ENCODE measurements at places on chromosomes 5 and 9.
A peak's percentile ranks its signal among the peaks of the same experiment; 100 is the strongest.

DNA sequence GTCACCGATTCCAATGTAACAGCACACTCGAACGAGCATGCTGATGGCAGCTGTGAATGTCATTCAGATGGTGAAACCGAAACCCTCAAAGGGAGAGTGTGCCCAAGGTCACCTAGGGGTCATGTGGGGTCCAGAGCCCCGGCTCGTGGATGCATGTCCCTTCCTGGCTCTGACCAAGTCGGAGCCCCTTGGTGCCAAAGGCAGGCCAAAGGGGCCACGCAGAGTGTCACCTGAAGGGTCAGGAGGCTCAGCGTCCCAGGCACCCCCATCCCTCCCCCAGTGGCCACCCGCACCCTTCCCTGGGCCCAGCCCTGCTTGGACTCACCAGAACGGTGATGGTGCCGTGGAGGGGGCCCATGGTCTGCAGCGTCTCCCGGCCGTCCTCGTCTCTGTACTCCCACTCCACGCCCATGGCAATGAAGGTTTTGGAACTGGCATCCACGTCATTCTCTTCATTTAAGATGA lies 69.5 kb downstream of the ZNF354C start:
- DNase-seq: no peak

DNA sequence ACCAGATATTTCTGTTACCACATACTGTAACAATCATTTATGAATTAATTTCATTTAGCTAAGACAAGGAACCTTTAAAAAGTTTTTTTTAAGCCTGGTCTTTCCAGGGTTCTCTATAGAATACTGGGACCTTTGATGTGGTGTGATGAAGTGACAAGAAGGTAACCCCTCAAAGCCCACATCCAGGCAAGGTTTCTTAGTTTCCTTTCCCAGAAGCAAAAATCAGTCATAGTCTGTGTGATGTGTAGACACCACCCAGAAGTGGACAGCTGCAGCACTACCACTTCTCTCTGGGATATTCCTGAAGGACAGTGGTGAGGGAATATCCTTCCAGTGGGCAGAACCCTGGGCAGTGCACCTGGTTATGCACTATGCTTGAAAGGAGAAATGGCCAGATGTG lies 115.6 kb downstream of the TTC39B start:
- no peak for DNase-seq

DNA sequence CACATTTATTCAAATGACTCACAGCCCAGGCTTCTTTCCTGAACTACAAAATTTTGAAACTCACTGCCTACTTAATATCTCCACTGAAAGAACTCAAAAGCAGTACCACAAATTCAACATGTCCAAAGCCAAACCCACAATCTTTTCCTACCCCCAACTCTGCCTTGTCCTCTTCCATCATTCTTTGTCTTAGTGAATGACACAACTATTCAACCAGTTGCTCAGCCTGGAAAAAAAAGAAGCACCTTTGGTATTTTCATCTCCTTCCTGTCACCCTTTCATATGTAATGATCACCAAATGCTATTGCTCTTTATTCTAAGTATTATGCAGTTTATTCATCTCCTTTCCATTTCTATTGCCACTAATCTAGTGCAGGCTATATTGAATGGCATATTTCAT lies 216.3 kb downstream of the TMEM232 start:
- peak; percentile 15 for DNase-seq

DNA sequence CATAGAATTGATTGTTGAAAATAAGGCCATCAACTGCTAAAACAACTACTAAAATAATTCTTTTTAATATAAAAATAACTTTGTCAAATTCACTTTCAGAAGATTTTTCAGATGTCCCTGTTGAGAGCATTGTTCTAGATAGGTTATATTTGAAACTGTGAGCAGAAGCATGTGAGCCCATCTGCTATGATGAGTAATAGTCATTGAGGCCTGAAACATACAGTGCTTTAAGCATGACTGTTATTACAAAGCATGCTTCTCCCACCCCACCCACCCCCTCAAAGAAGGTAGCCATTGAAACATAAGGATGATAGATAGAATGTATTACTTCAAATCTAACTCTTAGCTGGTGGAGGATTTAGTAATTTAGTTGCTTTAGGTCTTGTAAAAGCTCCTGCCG lies 86.0 kb downstream of the UHRF2 start:
- peak; percentile 51 for DNase-seq

GRCh38 chr5:109990723-109991359 lies 301.1 kb downstream of the MAN2A1 start:
- DNase-seq: no peak

- no peak for DNase-seq
Observed at GRCh38 chr9:76676857-76677256, 87.4 kb upstream of the PCA3 start.

- DNase-seq: no peak
Observed at GRCh38 chr5:95142145-95142544, 142.7 kb downstream of the MCTP1 start.

DNA sequence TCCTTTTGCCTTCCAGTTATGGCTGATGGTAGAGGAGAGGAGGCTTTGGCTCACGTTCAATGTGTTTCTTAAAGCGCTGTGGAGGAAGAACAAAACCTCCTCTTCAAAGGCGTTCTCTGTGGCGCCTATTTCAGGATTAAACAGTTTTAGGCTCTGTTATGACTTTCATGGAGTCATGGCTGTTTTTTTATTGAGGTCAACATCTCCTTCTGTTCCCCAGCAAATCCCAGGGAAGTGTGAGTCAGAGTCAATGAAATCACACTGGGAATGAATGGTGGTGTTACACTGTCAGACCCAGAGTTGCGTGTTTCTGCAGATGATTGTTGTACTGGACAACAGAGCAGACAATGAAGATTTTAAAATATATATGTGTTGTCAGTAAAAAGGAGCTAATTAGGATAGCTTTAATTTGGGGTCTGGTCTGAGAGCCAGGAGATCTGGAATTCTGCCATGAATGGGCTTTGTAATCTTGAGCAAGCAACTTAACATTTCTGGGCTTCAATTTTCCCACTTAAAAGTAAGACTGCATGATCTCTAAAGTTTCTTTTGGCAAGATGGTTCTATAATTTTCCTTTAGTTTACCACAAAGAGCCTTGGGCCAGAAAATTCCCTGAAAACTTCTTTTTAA lies 240.7 kb downstream of the CSNK1G3 start:
- peak; percentile 47 for DNase-seq

- DNase-seq: peak; percentile 27
Observed at GRCh38 chr9:92378865-92379560, 25.4 kb downstream of the OGN start.

DNA sequence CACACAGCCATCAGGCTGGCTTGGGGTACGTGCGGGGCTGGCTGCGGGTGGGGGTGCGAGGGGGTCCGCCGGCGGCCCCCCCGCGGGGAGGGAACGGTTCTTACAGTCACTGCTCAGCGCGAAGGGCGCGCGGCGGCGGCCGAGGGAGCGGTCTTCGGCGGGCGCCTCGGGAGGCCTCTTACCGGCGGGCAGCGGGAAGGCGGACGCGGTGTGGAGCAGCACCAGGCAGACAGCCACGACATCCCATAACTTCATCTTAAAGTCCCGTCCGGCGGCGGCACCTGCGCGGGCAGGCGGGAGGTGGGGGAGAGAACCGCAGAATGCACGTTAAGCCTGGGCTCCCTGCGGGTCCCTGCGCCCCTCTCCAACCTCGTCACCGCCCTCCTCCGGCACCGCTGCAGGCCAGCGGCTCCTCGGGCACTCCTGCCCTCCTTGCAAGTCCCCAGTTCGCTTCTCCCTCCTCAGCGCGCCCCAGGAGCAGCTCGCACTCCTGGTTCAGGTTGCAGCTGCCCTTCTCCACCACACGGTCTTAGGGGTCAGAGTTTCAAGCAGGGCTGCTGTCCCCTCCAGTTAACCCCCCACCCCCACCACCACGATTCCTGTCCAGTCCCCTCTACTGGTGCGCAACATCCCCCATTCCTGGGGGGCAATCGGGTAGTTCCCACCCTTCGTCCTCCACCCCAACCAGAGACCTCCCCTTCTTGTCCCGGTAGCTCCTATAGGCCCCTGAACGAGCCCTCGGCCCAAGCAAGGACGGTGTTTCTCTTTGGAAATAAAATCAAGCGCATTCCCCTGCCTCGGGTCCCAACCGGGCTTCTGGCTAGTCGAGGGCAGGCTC lies 5.1 kb downstream of the GDNF start:
- no peak for DNase-seq

GRCh38 chr5:104345222-104346016 lies 782.8 kb upstream of the NUDT12 start:
- no peak for DNase-seq

DNA sequence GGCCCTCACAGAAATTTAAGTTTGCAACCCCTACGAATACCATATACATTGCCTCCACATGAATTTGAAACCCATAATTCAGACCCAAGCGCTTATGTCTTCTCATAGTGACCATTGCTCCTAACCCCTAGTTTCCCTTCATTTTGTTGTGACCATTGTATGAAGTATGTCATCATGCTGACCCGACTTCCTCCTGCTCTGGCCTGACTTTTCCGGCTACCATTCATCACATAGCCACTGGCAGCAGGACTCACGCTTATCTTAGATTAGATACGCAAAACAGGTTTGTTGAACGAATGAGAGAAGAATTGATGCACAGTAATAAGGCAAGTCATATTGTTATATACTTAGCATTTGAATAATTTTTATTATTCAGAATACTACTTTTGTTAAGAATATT lies 345.4 kb downstream of the FBXL17 start:
- no peak for DNase-seq

GRCh38 chr5:97134634-97135033 lies 7.8 kb downstream of the LIX1 start:
- no peak for DNase-seq

GRCh38 chr5:125576822-125577221 lies 830.4 kb upstream of the ZNF608 start:
- no peak for DNase-seq

DNA sequence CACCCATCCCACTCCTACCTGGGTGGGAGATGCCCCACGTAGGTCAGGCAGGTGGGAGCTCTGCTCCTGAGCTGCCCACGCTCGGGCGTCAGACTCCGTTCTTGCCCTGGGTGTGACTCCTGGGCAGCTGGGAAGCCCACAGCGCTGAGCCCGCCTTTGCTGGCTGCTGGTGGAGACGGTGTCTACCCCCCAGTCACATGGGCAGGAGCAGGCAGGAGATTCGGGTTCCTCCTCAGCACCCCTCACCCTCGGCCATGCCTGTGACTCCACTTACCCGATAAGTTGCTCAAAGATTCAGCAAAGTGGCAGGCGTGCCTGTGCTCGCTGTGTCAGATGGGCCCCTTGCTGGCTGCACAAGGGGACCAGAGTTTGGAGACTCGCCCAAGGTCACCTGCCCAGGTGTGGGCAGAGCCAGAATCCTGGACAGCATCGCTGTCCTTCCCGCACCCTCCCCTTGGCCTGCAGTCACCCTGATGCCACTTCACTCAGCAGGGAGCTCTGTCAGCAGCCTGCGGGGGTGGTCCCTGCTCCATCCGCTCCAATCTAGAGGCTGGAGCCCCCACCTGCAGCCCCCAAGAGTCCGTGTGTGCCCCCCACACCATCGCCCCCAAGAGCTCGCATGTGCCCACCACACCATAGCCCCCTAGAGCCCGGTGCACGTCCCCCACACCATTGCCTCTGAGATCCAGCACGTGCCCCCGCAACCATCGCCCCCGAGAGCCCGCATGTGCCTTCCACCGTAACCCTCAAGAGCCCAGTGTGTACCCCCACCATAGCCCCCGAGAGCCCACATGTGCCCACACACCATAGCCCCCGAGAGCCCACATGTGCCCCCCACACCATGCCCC lies 4.2 kb downstream of the LCN1 start:
- peak; percentile 1 for DNase-seq

GRCh38 chr9:38311382-38312270 lies 80.9 kb upstream of the ALDH1B1 start:
- DNase-seq: peak; percentile 31

- DNase-seq: peak; percentile 2
Observed at GRCh38 chr9:35001803-35002502, 12.4 kb downstream of the DNAJB5 start.

DNA sequence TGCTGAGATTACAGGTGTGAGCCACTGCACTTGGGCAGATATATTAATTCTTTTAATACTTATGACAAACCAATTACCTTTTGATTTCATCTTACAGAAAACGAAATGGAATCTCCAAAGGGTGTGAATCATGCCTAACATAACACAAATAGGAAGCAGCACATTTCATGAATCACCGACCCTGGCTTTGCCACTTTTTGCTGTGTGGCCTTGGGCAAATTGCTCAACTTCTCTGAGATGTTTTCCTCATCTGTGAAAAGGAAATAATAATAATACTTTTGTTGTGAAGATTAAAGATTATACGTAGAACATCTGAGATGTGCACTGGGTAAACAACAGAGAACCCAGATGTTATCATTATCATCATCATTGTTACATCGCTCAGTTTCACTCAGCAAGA lies 50.7 kb upstream of the FREM1 start:
- DNase-seq: no peak

DNA sequence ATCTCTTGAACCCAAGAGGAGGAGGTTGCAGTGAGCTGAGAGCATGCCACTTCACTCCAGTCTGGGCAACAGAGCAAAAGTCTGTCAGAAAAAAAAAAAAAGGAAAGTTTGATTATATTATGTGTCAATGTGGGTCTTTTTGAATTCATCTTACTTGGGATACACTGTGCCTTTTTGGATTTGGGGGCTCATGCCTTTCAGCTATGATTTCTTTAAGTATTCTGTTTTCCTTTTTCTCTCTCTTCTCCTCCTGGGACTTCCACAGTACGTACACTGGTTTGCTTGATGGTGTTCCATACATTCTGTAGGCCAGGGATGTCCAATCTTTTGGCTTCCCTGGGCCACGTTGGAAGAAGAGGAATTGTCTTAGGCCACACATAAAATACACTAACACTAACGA lies 128.3 kb downstream of the DPYSL3 start:
- no peak for DNase-seq

DNA sequence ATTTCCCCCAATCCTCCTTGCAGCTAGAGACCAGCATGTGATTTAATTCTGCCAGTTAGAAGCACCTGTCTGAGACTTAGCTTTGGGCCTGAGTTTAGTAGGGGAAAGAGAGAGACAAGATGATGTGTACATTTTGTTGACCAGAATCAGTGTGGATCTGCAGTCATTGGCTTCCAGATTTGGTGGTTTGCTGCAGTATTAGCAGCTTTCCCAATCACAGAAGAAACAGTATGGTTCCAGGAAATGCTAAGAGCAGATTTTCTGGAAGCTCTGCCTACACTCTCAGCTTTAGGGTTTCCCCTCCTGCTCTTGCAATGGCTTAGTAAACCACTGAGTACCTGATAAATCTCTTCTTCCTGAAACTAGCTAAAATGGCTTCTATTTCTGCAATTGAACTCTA lies 48.8 kb upstream of the FREM1 start:
- DNase-seq: no peak

GRCh38 chr9:135884328-135885035 lies 22.9 kb downstream of the CAMSAP1 start:
- DNase-seq: no peak

DNA sequence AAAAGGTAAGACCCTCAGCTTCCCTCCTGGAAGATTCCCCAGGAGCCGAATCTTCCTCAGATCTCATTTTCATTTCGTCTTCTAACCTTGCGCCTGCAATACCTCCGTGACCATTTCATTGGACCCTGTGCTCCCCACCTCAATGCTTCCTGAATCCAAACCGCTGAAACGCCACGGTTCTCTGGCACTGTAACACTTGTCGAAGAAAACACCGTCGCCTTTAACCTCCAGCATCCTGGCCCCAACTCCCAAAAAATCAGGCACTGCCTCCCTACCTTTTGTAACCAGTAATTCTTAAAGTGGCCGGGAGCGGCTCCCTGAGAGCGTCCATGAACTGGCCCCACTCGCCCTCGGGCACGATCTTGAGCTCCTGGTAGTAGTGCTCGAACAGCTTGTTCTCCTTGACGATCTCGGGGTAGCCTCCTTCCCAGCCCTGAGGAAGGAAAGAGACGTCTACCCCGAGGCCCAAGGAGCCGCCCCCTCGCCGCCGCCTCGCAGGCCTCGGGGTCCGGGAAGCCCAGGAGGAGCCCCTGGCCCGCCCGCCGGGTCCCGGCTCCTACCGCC lies 438 bp downstream of the NSUN2 start:
- no peak for DNase-seq

All from GM03348 (cell line).